DMS79 treated with DMSO at 0.1 percent for 48 hours (cell line): ENCODE measurements at places on chromosomes 11 and 22.
A peak's percentile ranks its signal among the peaks of the same experiment; 100 is the strongest.

GRCh38 chr22:44550711-44551491 is 52.9 kb upstream of the RTL6 start:
- no peak for DNase-seq

GRCh38 chr11:91926965-91927364 is 297.7 kb upstream of the FAT3 start:
- no peak for DNase-seq

DNA sequence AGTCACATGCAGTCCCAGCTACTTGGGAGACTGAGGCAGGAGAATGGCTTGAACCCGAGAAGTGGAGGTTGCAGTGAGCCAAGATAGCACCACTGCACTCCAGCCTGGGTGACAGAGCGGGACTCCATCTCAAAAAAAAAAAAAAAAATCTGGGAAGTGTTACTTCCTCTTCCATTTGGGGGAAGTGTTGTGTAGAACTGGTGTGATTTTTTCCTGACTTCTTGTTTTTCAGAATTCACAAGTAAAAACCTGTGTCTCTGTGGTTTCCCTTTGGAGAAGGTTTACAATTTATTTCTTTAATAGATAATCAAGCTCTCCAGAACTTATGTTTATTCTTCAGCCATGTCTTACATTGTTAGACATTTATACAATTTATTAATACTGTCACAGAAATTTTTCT is 396.1 kb downstream of the BRD1 start:
- no peak for DNase-seq

- DNase-seq: peak; percentile 4
These were observed 8.6 kb upstream of the C11orf96 start for GRCh38 chr11:43933608-43934551.

GRCh38 chr11:587546-587945 is 11.3 kb downstream of the PHRF1 start:
- DNase-seq: no peak

DNA sequence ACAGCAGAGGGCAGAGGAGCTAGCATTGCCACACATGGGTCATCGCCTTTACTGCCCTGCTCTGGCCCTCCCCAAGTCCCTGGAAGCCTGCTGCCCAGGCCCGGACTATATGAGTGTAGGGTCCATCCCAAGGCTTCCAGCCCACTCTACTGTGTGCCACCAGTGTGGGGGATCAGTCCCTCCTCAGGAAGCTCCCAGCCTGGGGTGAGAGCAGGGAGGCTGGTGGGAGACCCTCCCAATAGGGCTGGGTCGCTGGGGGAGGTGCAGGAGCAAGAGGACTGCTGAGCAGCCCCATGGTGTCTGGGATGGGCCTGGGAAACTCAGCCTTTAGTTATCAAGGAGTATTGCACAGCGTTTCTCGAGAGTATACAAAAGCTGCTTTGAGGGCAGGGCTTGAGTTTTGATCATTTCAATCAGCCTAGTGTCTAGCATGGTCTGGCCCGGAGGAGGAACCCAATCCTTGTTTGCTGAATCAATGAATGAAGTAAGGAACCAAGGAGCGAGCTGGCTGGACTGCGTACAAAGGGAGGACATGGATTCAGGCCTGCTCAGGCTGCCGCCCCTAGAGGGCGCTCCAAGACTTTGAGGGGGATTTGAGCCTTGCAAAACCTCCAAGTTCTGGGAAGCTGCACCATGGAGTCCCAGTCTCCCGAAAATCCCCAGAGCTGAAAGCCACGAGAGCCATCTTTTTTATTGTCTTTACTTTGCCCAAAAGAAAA is 89.0 kb upstream of the PARVA start:
- DNase-seq: peak; percentile 85

DNA sequence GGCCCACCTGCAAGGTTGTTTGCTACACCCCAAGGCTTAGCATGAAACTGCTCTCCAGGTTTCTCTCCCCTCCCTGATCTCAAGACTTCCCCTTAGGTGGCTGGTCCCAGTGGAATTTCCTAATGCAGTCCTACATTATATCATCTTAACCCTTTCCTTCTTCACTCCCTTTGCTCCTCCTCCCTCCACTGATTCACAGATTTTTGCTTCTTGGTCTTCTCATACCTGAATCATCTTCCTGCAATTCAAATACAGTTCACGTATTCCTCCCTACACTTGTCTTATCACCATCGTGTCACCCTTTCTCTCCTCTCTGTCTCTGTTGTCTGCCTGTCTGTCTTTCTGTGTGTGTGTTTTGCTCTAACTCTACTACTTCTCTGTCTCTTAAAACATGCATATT is 17.0 kb downstream of the MMP10 start:
- no peak for DNase-seq

GRCh38 chr11:119305556-119306372 is 11.2 kb downstream of the MCAM start:
- DNase-seq: no peak

DNA sequence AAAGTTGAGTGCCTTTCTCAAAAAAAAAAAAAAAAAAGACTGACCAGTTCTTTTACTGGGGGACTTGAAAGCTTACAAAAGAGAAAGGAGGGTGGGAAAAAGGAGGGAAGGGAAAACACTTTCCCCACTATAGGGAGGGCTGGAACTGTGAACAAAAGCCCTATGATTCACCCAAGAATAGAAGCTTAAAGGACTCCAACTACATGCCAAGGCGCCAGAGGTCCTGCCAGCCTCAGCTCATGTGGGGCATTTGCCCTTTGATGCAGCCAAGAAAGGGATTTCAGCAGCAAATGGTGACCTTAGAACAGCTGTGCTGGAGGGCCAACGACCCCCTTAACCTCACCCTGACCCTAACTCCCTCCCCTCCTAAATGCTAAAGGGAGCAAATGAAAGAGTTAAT is 160.0 kb downstream of the NTM start:
- no peak for DNase-seq

- DNase-seq: no peak
These were observed 330.5 kb downstream of the TENM4 start for GRCh38 chr11:79110321-79110720.

DNA sequence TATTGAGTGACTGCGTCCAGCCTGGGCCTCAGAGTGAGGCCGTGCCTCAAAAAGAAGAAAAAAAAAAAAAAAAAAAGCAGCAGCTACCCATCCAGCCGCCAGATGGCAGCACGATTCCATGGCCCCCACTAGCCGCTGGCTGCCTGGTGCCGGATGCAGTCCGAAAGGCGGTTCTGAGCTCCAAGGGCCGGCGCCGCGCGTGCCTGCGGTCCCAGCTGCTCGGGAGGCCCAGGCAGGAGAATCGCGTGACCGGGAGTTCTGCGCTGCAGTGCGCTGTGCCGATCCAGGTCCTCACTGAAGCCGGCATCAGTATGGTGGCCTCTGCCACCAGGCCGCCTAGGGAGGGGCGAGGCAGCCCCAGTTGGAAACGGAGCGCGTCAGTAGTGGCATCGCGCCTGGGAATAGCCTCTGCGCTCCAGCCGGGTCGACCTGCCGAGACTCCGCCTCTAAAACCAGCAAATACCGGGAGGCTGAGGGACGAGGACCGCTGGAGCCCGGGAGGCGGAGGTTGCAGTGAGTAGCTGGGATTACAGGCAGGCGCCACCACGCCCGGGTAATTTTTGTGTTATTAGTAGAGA is 19.3 kb downstream of the SCARF2 start:
- peak; percentile 26 for DNase-seq

DNA sequence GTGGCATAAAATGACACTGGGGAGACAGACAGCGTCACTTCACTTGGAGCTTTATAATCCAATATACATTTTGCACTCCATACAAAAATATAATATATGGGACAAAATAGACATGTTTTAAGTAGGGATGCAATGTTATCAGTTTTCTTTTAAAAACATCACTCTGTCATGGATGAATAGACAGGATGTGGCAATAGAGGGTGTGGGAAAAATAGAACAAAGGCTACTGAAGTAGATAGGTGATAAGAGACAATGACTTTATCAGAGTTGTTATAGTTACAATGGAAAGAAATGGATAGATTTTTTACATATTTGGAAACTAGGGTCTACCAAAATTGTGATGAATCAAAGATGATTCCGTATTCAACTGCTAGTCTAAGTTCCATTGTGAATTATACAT is 13.1 kb upstream of the NOX4 start:
- no peak for DNase-seq

- no peak for DNase-seq
These were observed 80.8 kb downstream of the ZC3H12C start for GRCh38 chr11:110173811-110174644.

GRCh38 chr11:110715541-110715940 is 3.3 kb upstream of the ARHGAP20 start:
- no peak for DNase-seq

DNA sequence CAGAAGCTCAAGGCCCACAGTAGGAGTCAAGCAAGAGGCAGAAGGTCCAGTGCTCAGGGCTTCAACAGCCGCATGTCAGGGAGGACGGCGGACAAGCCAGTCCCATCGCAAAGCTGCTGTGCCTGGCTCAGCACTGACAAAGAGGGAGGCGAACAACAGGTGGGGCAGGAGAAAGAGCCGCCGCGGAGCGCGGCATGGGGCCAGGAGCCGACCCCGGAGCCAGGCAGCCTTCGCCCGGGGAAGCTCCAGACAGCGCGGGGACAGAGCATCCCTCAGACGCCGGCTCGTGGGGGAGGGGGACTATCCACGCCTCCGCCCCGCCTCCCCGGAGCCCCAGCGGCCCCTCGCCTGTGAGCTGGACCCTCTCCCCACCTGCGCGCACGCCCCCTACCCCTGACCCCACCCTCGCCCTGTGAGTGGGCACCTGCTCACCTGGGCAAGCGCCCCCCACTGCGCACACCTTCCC is 369 bp downstream of the DHCR7 start:
- DNase-seq: peak; percentile 80

DNA sequence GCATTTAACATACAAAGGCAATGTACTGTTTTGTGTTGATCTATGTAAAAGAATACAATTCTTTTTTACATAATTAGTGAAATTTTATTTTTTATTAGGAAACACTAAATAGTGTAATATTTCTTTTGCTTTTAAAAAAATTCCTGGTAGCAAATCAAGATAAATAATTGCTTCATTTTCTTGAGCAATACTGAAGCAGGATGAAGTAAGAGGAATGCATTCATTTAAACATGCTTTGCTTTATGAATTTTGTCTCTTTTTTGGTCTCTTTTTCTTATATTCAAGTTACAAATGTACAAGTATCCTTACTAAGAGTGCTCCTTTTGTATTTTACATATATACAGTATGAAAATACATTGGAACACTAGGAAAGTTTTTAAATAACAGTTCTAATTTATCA is 144.4 kb upstream of the TEAD1 start:
- no peak for DNase-seq

DNA sequence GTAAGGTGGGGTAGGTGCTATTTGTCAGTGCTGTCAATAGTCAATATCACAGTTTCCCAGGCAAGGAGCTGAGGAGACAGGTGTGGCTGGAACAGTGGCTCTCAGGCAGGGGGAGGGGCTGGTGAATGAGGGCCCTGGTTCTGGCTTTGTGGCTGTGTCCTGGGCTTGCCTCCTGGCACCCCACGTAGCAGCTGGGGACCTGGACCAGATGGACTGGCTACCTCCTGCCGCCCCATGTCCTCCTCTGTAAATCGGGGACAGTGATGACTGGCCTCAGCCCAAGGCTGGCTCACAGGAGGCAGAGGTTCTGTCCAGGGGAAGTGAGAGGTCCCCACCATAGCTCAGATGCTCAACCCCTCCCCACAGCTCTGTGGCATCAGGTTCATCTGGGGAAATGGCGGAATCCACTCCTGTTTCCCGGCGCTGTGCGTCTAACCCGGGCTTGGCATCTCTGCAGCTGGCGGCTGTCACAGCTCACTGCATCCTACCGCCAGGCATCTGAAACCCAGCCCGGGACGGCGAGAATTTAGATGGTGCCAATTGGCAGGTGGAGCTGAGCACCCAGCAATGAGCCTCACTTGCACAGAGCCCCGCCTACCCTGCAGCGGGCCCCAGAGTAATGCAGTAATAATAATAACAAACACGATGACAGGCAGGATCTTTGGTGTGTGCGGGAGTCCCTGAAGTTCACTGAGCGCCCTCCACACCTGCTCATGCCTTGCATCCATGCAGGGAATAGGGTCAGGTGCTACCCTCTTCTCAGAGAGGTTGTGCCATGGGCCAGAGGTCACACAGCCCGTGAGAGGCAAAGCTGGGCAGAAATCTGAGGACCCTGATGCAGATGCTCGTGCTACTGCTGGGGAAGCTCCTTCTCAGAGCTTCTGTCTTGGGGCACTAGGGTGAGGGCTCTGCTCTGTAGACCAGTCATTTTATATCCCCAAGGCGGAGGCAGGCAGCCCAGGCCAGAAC is 27.8 kb upstream of the SHISAL1 start:
- peak; percentile 46 for DNase-seq

- no peak for DNase-seq
These were observed 134.7 kb downstream of the GRIK4 start for GRCh38 chr11:120646206-120646605.

DNA sequence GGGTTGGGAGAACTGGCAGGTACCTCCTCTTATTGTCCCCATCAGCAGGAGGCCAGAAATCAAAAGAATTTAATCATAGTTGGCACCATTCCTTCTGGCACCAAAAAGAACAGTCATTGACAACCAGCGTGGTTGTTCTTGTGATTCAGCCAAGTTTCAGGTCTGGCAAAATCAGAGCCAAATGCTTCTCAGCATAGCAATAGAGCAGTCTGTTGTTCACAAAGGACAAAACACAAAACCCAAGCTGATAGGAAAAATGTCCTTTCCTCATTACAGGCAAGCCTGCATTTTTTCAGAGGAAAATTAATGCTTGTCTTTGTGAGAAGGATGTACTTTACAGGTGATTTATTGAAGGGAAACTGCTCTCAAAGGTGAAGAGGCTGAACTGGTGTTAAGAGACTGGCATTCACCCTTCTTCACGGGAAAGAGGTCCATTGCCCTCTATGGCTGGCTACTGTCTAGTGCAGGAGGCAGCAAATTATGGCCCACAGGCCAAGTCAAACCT is 241.8 kb upstream of the ARHGAP42 start:
- DNase-seq: peak; percentile 8

DNA sequence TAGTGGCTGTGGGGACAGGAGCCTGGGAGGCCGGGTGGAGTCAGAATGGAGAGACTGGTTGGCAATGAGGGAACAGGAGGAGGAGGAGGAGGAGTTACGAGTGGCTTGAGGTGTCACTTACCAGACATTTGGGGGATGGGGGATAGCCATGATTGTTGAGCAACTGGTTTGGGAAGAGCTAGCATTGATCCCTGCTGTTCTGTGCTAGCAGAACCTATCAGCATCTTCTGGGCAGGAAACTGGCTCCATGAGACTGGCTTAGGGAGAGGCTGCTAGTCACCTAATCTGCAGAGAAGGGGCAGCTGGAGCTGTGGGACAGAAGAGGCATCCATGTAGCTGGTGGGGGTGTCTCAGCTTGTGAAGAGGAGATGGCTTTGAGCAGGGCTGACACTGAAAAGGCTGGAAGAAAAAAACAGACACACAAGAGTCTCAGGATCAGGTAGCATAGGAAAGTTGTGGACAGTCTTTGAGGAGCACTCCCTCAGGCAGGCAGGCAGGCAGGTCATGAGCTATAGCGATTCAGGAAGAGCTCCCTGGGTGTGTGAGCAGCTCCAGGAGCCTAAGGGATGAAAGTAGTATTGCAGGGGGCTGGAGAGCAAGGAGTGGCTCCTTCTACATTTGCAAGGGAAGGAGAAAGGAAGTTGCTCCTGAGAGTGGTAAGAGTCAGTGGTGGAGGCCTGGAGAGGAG is 22.3 kb downstream of the PIK3IP1 start:
- no peak for DNase-seq
